HCT116 (cell line): ENCODE measurements at places on chromosomes 3 and 15. TPM values are rescaled to one million over a fixed set of nuclear protein-coding genes. Genes with fewer than 3 reads are reported as not detected.

C3orf49 gene
- total RNA-seq: not detected

DNA sequence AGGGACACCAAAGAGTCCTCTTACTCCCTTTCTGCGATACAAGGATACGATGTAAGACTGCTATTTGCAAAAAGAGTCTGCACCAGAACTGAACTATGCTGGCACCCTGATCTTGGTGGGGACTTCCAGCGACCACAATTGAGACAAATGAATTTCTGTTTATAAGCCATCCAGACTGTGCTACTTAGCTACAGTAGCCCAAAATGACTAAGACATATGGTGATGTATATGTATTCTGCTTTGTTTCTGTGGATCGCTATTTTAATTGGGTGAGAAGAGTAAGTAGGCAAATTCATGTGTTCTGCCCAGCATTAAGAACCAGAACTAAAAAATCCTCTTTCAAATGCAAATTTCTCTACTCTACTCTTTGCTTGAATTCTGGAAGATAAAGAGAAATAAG lies 720.9 kb downstream of the DIPK2A start:
- DNase-seq: no peak

NR2E3 gene
- 0.59 TPM for total RNA-seq

CP gene
- 0.52 TPM for total RNA-seq

DNA sequence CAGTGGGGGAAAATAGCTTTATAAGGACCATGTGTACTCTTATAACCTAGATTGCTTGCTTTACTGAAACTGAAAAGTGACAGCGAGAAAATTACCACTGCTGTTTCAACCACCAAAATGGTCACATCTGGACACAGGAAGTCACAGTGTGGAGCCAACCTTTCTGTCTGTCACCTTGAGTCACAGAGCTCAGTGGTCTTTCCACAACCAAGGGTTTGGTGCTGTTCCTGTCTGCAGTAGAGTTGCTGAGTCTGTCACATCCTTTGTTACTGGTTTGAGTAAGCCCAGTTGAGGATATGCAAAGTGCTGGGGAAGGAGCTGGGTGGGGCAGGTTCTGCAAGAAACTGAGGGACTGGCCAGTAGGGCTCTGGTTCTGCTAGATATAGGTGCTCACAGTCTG lies 139.1 kb upstream of the EIF1B start:
- DNase-seq: no peak

ILDR1 gene
- 2.9 TPM for total RNA-seq

- DNase-seq: no peak
Measured at GRCh38 chr3:30682434-30683155, 76.2 kb downstream of the TGFBR2 start.

- no peak for DNase-seq
Measured at GRCh38 chr15:52615302-52615701, 46.5 kb upstream of the ARPP19 start.

DNA sequence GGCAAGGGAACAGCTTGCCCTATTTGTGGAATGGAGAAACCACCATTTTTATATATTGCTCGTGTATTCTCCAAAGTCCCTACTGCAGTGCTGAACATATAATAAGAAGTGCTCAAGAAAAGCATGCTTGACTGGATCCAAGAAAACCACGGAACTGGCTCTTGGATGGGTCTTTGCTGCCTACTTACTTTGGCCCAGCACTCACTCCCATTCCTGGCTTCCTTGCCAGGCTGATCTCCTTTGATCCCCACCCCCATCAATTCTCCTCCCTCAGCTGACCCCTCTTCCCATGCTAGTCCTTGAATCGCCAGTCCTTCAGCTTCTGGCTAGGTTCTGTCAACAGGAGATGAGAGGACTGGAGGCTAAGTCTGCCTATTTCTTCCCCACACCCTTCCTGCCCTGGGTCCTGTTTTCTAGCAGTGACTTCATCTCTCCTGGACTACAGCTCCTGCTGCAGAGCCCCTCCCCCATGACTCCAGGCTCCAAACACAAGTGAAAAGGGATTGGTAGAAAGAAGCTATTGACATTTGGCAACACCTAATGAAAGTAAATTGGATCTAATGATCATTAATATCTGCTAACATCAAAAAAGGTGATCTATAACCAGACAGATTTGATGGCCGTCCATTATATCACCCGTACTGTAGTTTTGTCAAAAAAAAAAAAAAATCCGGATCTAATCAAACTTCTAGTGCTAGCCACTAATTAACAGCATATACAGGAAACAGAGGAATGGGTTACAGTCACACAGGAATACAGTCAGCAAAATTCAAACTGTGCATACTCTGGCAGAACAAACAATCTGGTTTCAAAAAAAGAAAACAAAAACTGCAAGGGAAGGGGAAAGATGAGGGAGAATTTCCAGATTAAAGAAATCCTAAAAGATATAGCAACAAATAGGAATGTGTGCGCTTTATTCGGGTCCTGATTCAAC lies 7.8 kb downstream of the FAM240A start:
- no peak for DNase-seq

GRM7 gene
- not detected for total RNA-seq

DNA sequence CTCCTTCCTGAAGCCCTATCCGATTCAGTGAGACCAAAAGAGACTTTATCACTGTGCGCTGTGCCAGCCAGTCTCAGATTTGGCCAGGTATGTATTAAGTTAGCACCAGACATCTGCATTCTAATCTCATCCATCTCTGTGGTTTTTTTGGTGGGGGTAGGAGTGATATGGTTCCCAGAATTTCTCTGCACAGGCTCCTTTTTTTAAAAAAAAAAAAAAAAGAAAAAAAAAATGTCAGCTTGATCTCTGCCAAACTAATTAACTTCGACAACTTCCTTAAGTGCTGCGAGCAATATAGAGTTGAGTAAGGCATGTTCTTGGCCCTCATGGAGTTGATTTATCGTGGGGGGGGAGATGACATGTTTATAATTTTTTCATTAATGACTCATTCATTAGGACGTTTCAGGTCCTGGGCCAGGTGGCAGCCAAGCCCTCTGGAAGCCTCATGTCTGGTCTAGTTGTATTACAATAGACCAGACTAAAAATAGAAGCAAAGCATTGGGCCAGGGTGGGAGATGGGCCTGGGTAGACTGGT lies 12.9 kb downstream of the SLCO3A1 start:
- DNase-seq: no peak

FBXL2 gene
- total RNA-seq: 12.8 TPM

GRCh38 chr3:20729185-20729584 lies 543.2 kb upstream of the SGO1 start:
- no peak for DNase-seq

DNA sequence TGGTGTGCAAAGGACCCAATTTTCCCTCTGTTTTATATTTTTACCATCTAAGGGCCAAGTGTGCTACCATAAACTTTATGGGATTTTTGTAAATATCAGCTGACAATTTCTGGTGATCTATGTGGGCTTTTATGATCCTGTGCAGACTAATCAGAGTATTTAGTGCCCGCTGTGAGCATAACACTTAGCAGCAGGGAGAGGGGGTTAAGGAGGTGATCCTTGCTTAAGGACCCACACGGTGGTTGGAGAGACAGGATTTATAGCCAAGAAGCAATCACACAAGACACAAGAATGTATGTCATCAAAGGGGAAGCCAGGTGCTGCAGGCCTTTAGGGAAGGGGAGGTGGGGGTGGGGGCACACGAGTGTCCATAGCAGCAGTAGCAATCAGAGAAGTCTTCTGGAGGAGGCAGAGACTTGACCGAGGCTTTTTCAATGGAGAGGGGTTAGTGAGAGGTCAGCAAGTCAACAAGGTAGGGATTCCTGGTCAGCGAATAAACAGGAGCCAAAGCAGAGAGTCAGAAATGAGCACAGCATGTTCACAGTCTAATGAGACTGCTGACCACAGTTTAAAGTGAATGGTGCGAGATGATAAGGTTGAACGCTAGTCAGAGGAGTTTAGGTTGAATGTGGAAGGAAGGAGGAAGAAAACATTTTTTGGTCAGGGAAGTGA lies 4.5 kb upstream of the CACNA1D start:
- no peak for DNase-seq

- DNase-seq: no peak
Measured at GRCh38 chr3:125960456-125961288, 8.3 kb upstream of the ROPN1B start.
